Effector memory CD4-positive, alpha-beta T cell (primary cell): ENCODE measurements at places on chromosomes 2 and 18.

DNA sequence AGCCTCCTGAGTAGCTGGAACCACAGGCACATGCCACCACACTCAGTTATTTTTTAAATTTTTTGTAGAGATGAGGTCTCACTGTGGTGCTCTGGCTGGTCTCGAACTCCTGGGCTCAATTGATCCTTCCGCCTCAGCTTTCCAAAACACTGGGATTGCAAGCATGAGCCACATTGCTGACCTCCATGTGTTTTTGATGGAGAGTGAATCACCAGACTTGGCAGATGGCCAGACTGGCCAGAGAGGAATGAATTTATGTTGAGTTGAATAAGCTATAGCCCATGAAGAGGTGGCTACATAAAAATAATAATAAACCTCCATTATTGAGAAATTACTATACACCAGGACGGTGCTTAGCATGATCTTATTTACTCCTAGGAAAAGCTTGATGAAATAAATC lies 91.5 kb downstream of the MREG start:
- no peak for DNase-seq

DNA sequence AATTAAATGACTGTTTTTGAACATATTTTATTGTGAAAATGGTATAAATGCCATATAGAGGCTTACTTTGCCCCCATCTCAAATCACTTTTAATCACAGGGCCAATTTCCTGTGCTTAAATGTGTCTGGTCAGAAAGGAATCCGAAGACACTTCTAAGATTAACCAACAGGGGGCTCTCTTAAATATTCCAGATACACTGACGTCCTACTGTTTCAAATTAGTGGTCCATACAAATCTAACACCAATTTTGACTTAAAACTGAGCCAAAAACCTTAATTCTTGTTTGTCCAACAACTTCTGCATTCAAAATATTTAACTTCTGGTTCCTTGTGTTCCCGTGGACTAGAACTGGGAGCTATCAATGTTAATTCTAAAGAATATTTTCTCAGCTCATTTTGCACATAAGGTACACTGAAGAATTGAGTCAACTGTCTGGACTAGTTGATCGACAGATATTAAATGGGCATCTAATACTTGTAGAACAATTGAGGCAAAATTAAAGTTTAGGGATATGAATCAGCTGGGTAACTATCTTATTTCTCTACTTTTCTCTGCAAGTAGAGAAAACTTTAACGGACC lies 557.5 kb downstream of the ARHGAP15 start:
- DNase-seq, result no peak

- DNase-seq, result no peak
Measured at GRCh38 chr2:128543036-128543435, 224.4 kb upstream of the HS6ST1 start.

DNA sequence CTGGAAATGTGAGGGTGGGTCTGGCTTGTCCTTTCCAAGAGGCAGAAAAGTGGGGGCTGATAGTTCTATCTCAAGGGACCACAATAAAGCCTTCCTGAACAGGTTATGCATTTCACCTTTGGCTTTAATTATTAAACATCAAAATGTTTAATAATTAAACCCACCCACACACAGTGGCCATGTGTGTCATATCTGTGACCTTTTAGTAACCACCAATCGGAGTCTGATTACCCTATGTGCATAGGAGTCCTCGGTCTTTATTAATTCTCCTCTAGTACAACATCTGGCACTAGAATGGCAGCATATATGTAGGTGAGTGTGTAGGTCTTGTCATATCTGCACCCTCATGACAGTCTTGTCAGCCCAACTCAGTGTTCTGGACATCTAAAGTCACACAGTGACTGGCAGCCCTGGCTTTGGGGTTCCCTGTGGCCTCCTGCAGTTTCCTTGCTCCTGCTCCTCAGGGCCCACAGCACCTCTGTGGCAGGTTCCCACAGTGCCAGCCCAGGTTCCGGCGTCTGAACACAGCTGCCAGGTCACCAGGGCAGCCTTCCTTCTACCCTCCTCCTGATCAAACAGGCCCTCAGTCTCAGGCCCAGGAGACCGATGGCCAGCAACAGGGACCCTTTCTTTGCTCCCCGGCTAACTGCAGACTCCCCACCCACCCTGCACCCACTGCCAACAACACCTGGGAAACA lies 100.9 kb downstream of the MTCL1 start:
- no peak for DNase-seq

DNA sequence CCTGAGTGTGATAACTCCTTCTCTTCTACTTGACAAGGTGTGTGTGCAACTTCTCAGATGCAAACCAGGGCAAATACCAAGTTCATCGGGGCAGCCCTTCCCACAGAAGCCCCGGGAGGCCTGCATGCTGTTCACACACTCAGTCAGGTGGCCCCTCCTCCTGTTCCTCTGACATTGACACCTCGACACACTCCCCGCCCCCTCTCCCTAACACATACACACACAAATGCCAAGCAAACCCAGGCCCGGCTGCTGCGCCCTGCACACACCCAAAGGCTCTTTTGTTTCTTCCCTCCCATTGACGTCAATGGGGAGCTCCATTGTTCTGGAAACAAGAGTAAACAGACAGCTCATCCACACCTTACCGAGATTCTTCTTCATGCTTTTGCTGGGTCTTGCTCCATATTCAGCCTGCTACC lies 1.7 kb upstream of the PER2 start:
- no peak for DNase-seq

DNA sequence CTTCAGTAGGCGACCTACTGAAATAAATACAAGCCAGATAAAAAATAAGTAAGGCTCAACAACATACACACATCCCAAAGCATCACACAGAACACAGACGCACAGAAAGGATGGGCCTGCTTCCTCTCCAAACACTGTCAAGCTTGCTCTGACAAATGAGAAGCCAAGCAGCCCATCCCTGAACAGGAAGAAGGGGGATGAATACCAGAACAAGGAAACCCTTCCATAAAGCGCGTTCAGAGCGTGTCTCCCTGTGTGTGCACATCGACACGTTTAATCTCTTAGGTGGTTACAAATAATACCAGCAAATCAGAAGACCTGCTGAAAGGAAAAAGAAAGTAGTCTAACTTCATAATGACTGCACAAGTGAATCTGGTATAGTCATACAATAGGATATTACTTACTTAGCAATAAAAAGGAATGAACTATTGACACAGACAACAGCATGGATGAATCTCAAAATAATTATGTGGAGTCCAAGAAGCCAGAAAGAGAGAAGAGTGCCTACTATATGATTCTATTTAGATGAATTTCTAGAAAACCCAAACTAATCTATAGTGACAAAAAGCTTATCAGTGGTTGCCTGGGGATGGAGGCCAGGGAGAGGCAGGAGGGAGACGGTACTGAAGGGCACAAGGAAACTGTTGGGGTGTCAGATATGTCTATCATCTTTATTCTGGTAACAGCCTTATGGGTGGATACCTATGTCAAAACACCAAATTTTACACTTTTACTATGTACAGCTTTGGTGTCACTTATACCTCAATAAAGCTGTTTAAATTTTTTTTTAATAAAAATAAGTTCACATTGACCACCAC lies 26.8 kb downstream of the MBOAT2 start:
- no peak for DNase-seq
